ENCODE measurements at places on chromosomes 7 and 10. TPM values are rescaled to one million over a fixed set of nuclear protein-coding genes. Genes with fewer than 3 reads are reported as not detected.

GIMAP2 gene
- total RNA-seq = 0.98 TPM

TET1 gene
- 9.3 TPM for total RNA-seq

OR6V1 gene
- total RNA-seq = not detected

OPALIN gene
- not detected for total RNA-seq

HSPA12A gene
- 10.3 TPM for total RNA-seq

FGFR2 gene
- total RNA-seq = not detected

COA1 gene
- 13.2 TPM for total RNA-seq

FRA10AC1 gene
- 11.3 TPM for total RNA-seq

ANKRD61 gene
- total RNA-seq = not detected

DNA sequence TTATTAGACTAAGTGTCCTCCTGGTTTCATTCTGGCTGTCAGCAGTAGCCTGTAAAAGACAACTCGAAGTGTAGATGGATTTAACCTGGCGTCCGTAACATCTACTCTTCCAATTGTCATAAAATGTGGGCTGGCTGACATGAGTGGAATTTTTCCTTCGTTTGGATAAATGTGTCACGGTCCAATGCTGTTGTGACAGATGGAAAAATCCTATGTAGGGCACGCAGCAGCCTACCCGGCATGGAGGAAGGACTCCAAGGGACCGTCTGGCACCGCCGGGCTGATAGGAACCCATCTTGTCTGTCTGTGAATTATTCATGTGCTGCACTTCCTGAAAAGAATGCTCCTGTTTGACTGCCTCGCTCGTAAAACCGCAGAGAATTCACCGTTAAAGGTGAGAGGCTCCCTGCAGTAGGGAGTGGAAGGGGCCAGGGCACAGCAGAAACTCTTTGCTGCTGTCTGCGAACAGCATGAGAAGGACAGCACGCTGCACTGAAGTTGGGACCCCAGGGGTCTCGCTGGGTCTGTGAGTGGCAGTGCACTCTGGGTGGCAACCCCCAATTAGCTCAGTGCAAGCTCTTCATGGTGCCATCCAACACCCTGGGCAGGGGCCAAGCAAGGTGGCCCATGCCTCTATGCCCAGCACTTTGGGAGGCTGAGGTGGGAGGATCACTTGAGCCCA is 1.6 kb upstream of the ORAI2 start:
- no peak for DNase-seq

DNA sequence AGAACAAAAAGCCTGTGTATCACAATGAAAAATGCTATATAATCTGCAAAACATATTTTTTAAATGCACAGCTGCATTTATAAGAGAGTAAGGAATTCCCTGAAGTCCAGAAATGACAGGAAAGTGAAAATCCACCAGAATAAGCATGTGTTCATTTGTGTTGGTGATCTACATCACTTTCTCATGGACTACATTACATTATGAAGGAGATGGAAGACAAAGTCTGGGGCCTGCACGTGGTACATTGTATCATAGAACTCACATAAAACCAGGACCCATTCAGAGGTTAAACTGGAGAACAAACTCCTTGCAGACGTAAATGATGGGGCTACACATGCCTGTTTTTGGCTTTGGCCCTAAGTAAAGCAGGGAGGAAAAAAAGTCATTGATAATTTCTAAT is 16.4 kb downstream of the IFIT3 start:
- no peak for DNase-seq

GRCh38 chr7:22849172-22849571 is 26.5 kb upstream of the TOMM7 start:
- peak; percentile 17 for DNase-seq

GRCh38 chr7:33678569-33679335 is 226.6 kb upstream of the BMPER start:
- no peak for DNase-seq

GRCh38 chr10:97757471-97757870 is 14.3 kb downstream of the SFRP5 start:
- DNase-seq = no peak

DNA sequence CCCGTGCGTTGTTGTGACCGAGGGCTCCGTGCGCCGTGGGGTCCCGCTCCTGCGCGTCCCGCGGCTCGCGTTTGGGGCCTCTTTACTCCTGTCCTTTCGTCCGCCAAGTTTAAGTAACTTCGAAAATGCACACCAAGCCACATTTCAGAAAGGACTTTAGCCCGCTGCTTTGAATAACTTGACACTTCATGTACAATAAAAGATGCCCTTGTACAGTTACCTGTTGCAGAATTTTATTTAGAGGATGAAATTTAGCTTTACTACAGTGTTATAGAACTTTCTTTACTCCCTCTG is 459 bp downstream of the SUGCT start:
- DNase-seq = peak; percentile 38

- peak; percentile 91 for DNase-seq
These were observed 397.2 kb downstream of the EXOC4 start for GRCh38 chr7:133650069-133650468.

DNA sequence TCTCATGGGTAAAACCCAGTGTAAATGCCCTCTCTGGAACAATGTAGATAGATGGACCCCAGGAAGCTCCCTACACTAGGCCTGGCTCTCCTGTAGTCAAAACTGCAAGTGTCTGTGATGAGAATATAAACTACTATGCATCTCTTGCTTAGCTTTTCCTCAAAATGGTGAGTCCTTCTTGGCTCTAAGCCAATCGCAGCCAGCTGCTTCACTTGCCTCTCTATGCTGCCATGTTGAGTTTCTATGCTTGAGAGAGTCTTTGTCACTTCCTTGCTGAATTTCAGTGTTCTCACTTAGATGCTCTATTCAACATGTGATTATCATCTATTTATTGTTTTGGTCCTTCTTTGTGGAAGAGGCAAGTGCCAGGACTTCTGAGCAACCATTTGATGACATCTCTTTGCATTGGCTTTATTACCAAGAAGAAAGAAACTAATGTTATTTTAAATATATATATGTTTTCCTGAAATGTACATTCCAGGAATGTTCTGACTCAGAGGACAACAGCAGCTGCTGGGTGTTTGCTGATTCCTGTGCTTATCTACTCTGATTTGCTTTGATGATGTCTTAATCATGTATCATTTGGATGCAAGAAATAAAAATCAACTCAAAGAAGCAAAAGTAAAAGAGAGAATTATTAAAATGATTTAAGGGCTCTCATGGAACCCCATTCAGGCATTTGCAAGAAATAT is 16.6 kb downstream of the TAS2R40 start:
- no peak for DNase-seq

- DNase-seq = no peak
These were observed 170.9 kb downstream of the USP6NL start for GRCh38 chr10:11440250-11441150.

- peak; percentile 55 for DNase-seq
These were observed 32.9 kb upstream of the CUX1 start for GRCh38 chr7:101784292-101785127.

DNA sequence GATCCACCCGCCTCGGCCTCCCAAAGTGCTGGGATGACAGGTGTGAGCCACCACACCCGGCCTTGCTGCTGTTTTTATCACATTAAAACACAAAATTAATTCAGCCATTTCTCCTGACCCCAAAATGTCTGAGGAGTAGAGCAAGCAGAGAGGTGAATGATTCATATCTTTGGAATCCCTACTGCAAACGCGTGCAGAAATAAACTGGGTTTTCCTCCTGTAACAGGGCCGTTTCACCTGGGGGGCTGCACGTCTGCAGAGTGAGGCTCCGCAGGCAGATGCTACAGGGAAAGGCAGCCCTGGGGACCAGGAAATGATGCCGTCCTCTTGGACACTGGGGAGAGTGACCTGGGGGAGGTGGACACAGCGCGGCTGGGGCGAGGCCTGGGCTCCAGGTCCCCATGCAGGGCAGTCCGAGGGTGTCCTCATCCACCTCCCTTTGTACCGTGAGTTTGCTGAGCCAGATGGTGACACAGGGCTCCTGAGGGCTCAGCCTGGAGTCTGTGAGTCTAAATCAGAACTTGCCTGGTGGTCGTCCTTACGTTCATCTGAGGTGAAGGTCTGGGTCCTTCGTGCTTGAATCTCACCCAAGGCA is 41.9 kb downstream of the PDGFA start:
- DNase-seq = no peak

- DNase-seq = no peak
These were observed 342.7 kb upstream of the KLF6 start for GRCh38 chr10:4127518-4128315.

DNA sequence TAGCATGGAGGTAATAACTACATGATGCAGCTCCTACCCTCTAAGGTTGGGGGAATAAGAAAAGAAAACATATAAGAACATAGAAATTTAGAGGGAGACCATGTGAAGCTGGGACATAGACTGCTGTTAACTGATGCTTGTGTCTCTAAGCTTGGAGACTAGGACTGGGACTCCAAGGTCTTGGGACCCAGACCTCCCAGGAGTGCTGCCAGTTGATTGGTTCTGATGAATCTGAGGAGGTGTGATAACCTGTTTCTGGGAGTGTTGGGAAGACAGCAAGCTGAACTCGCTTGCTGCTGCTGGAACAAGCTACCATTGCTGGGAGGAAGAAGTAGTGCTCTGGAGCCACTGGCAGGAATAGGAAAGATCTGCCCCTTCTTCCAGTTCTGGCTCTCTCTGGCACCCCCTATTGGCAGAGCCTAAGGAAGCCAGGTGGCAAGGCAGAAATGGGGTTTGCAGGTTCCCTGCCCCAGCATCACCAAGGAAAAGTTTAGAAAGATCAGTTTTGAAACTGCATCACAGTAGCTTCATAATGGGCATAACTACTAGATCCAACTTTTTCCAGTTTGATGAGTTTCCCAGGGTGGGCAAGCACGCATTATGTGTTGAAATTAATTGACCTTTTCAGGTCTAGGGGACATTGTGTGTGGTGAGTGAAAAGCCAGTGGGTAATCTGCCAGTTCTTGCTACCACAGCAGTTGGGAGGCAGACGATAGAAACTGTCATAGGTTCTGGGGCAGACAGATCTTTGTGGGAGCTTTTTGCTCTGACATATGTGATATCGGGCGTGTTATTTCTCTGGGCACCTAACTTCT is 140.7 kb downstream of the SND1 start:
- no peak for DNase-seq

DNA sequence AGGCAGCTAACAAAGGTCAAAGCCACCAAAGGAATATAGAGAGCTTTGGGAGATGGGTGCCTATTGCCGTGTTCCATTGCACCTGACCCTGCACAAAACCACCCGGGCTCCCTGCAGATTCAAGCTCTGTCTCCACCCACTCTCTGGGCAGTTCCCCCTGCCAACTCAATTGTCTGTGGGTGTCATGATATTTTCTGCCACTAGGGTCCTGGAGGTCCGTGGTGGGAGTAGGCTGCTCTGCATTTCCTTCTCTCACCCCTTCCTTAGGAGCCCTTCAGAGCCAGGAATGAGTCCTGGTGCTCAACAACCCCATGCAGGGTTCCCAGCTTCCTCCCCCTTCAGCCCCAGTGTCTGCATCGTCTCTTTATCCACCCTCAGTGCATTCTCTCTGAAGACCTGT is 34.1 kb downstream of the PNLIPRP2 start:
- DNase-seq = no peak

GRCh38 chr10:88082806-88083596 is 219.6 kb downstream of the PTEN start:
- DNase-seq = no peak
